Uterus (tissue), 4 donors: ENCODE measurements at places on chromosomes 7 and 10. TPM values are rescaled to one million over a fixed set of nuclear protein-coding genes. Genes with fewer than 3 reads are reported as not detected.

The TIAL1 gene
- 160 TPM for total RNA-seq

The GIMAP4 gene
- 116 TPM for total RNA-seq

The NYAP1 gene
- 0.51 TPM for total RNA-seq

The CRPPA gene
- total RNA-seq, result 4.9 TPM

The NACAD gene
- 4.1 TPM for total RNA-seq

The ANLN gene
- total RNA-seq, result 0.26 TPM

The CACNB2 gene
- total RNA-seq, result 19.4 TPM

The SERPINE1 gene
- total RNA-seq, result 0.51 TPM
